ENCODE measurements at places on chromosomes 2 and 18. TPM values are rescaled to one million over a fixed set of nuclear protein-coding genes. Genes with fewer than 3 reads are reported as not detected.

The DSC2 gene
- total RNA-seq: 3.7 TPM

The POTEC gene
- total RNA-seq: not detected

The NGEF gene
- total RNA-seq: not detected

The OTOS gene
- total RNA-seq: not detected

The CAMKMT gene
- total RNA-seq: 5.7 TPM

The FBXO36 gene
- 1.9 TPM for total RNA-seq

The TMEM17 gene
- 1.1 TPM for total RNA-seq

The FBXO15 gene
- total RNA-seq: 0.09 TPM

The VSNL1 gene
- total RNA-seq: 0.09 TPM

The SNRNP27 gene
- total RNA-seq: 22.2 TPM

The CFAP210 gene
- not detected for total RNA-seq

The UGT1A5 gene
- not detected for total RNA-seq

The NR4A2 gene
- total RNA-seq: 0.68 TPM

The AQP12A gene
- total RNA-seq: not detected

The SULT1C4 gene
- not detected for total RNA-seq

The SCN7A gene
- total RNA-seq: 4.3 TPM

The TRIM43B gene
- not detected for total RNA-seq

The NYAP2 gene
- not detected for total RNA-seq

The RNU2-63P gene
- total RNA-seq: 106 TPM

The EHD3 gene
- total RNA-seq: 12.0 TPM

The RUFY4 gene
- not detected for total RNA-seq

The C1QL2 gene
- total RNA-seq: not detected

The ZBTB7C gene
- 0.85 TPM for total RNA-seq

The COLEC12 gene
- 16.8 TPM for total RNA-seq

The GNAL gene
- total RNA-seq: 1.3 TPM

The RAX gene
- not detected for total RNA-seq

The GPBAR1 gene
- not detected for total RNA-seq

The DNAH6 gene
- total RNA-seq: not detected

The ATP6V1B1 gene
- total RNA-seq: 0.51 TPM

The TGFA gene
- total RNA-seq: not detected

The TCF23 gene
- total RNA-seq: not detected

The MROH2A gene
- not detected for total RNA-seq

The PCARE gene
- not detected for total RNA-seq

The CPO gene
- not detected for total RNA-seq
